ENCODE measurements at places on chromosomes 5 and 9.

GRCh38 chr9:85600675-85601263 lies 141.0 kb downstream of the AGTPBP1 start:
- DNase-seq, result peak; percentile 8

GRCh38 chr9:75713335-75713734 lies 177.1 kb upstream of the PCSK5 start:
- no peak for DNase-seq

DNA sequence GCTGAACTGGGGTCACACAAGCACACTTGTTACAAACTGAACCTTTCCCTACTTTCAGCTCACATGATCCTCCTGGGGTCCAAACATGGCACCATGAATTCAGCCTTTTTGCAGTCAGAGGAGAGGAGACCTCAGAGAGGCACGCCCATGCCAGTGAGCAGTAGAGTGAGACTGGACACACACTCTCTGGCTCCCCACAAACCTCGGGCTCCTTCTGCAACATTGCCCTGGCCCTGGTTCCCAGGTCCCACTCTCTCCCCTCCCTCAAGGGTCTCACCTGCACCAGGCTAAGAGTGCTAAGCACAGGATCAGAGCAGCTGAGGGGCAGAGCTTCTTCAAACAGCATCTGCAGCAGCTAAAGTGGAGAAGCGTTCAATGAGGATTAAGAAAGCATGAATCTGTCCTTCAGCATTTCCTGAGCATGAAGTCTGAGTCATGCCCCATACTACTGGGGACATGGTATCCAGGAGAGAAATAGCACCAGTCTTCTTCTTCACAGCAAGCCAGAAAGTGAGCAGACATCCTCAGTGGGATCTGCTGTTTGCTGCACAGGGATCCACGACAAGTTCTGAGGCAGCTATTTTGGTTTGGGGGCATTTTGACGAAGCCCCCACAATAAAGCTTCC lies 27.2 kb downstream of the SLC35A4 start:
- no peak for DNase-seq

DNA sequence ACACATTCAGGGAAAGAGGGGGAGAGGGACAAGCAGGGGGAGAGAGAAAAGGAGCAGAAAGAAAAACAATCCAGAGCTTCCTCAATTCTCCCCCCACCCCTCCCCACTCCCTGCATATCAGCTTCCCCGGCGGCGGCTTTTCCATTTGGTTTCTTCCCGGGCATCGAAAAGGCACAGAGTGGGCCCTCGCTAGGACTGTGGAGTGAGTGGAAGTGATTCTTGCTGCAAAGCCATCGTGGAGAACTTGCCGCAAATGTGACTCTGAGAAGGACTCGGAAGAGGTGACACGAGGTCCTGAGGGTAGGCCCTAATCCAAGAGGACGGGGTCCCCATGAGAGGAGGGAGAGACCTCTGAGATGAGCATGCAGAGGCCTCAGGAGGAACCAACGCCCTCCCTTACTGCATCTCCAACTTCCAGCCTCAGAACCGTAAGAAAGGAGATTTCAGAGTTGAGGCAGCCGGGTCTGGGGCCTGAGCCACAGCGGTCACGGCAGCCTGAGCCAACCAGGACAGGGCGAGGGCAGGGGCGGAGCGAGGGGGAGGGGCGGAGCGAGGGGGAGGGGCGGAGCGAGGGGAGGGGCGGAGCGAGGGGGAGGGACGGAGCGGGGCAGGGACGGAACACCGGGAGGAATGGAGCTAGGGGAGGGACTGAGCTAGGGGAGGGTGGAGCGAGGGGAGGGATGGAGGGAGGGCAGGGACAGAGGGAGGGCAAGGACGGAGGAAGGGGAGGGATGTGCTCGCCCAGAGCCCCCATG lies 21.2 kb upstream of the SARDH start:
- DNase-seq, result no peak

GRCh38 chr5:160423099-160423498 lies 1.4 kb downstream of the PTTG1 start:
- no peak for DNase-seq

GRCh38 chr5:37834542-37835379 lies 5.1 kb downstream of the GDNF start:
- DNase-seq, result no peak

DNA sequence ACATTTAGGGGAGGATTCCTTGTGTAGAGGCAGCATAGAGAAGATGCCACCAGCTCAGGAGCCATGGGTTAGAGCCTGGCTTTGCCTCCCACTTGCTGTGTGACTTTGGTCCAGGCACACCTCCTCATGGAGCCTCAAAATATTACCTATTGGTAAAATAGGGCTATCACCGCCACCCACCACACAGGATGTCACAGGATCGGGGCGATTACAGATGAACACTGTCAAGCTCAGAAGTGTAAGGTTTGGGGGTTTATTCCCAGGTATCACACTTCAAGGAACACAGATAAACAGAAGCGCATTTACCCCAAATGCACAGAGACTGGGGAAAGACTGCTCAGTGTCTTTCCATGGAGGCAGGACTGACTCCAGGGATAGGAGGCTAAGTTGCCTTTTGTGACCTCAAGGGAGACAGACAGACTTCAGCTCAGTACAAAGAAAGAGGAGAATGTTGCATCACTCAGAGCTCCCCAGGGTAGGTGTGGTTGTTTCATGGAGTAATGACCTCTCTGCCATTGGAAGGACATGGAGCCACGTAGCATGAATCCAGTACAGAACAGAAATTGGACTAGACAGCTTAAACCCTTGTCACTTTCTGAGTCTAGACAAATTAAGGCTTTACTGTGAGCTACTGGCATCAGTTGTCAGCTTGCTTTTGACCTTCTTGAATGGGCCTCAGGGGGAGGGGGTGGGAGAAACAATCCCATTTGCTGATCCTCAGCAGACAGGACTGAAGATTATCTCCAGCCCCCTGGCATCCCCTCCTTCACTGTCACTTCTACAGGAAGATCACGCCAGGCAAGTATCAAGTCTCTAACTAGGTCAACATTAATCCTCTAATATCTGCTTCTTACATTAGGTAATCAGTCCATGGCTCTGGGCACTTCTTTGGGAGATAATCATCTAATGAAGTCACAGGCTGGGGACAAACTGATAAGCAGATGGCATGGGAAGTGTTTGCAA lies 6.5 kb downstream of the TRAF1 start:
- DNase-seq, result no peak

DNA sequence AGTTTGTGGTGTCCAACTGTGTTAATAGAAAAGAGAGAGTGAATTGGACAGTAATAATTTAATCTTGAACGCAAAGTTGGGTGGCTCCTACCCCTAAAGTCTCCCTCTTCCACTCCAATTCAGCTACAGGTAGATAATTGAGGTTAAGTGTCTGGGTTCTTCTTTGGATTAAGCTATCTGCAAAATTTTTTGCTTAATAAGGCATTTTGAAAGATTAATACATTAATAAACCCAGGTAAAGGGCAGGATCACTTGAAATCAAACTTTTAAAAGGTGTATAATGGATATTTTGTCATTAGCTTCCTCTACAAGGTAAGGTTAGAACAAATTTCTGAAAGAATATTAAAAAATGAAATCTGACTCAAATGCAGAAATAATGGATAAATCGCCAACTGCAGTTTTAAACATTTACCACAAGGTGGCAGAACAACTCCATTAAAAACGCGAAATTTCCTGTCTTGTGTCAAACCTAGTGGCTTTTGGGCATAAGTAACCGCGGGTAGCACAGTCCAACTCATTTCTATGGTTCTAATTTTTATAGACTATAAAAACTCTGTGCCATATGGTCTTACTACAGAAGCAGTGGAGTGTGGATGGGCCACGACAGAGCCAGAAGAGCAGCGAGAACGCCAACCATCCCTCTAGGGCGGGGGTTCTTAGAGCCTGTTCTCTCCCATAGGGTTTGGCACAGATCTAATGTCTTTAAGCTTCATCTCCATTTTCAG lies 276.5 kb downstream of the ARHGEF28 start:
- peak; percentile 53 for DNase-seq

DNA sequence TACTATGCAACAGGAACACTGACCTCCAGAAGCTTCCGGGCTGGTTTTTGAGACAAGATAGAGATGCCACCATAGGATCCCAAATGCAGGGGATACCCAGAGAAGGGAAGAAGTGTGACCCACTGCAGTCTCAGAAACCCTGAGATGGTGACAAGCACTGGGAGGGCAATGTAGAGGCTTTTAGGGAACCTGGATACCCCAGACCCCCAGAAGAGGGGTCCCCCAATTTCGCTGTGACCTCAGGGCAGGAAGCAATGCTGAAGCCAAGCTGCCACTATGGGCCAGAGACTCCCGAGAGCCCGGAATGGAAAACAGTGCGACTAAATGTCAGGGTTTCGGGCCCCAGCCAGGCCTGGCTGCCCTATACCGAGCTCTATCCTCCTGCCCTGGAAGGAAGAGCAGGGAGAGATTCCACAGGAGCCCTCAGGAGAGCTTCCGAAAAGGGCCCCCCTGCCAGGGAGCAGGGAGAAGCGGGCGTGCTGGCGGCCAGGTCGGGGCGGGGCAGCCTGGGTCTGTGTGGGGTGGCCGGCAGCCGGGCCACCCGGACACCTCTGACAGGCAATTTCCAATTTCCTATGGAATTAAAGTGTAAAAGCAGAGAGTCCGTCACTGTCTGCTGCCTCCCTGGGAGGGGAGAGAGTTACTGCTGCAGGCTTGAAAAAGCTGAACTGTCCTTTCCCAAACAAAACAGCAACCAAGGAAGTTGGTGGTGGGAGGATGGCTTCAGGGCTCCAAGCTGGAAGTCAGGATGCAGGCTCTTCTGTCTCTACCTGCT lies 154.2 kb downstream of the FGF18 start:
- DNase-seq, result no peak

DNA sequence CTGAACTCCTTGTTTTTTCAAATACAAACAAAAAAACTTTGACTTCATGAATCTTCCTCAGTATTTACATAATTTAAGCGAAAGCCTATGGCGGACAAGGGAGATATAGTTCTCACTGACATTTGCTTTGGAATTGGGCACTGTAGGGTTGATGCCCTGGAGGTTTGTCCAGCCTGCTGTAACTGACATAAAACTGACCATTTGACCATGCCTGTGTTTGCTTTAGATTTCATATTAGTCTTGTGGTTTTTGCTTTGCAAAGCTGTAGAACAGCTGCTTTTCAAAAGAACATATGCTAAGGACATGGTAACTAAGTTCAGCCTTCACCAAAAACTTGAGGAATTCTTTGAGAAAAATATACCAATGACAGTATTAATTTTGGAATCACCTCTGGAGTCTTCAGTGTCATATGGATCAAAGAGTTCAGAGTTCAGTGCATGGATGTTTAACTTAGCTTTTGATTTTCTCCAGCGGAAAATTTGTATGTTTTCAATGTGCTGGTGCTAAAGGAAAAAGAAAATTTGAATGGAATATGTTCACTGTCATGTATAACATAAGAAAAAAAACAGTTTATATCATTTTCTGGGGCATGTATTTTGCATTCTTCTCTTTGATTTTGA lies 1013.1 kb downstream of the NR2F1-AS1 start:
- DNase-seq, result no peak

GRCh38 chr5:175444060-175444904 lies at the start of gene DRD1:
TSS of gene DRD1 (minus strand) at chr5:175444182. CDS start at chr5:175443099, 1,083 bp downstream.
- peak; percentile 9 for DNase-seq

- no peak for DNase-seq
These were observed 195.5 kb downstream of the SEMA5A start for GRCh38 chr5:9350301-9350797.

DNA sequence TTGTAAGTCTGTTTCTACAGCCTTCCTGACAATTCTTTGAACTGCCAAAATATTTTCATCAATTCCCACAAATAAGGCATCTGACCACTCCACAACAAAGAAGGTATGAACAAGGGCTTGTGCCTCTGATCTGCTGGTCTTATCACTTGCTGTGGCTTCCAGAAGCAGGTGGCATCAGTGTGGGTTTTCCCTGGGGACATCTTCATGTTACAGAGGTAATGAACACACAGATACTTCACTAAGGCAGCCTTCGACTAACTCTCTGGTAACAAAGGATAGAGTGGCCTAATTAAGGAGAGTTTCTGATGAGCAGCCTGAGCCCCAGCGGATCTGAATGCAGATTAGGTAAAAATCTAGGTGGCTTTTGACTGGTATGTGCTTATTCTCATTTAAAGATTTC lies 15.2 kb upstream of the ERAP2 start:
- DNase-seq, result no peak

GRCh38 chr5:38529955-38530646 lies 26.3 kb downstream of the LIFR start:
- DNase-seq, result no peak

GRCh38 chr5:18197734-18198133 lies 563.5 kb downstream of the TAF11L14 start:
- DNase-seq, result no peak

GRCh38 chr9:135253305-135254004 lies 166.0 kb downstream of the OLFM1 start:
- no peak for DNase-seq

GRCh38 chr9:137176302-137177182 lies 4.7 kb upstream of the TMEM210 start:
- peak; percentile 26 for DNase-seq

GRCh38 chr5:177496070-177496726 lies 1.2 kb downstream of the PDLIM7 start:
- no peak for DNase-seq

- DNase-seq, result no peak
These were observed 229.1 kb downstream of the MTRR start for GRCh38 chr5:8098081-8098480.

GRCh38 chr5:126516133-126516532 lies 78.9 kb downstream of the ALDH7A1 start:
- DNase-seq, result no peak

DNA sequence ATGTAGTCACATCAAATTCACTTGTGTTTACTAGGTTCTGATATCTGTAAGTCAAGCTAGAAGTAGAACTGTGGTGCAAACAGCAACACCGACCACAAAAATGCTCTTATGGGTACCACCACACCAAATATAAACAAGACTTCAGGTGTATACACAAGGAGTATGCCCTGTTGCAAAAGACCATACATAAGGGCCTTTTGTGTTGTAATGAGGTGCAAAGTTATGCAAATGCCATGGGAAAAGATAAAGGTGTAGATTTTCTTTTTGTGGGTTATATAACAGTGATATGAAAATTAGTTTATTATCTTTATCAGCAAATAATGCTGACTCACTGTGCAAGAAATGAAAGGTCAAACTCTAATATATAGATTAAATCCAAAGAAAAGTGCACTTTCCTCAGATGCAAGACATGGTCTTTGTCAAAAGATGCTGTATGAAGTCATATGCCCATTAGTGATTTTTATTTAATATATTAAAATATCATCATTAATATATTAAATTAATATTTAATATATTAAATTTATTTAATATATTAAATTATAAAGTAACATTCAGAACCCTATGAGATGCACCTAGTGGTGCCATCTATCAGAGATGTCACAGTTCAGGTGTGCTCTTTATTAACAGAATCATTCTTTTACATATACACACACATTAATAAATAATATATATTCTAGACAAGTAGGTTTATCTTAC lies 26.7 kb upstream of the ALDH1A1 start:
- DNase-seq, result no peak

Measured in CD4-positive, alpha-beta T cell treated with Interleukin-1 beta for 1 hour (primary cell).